Hindlimb muscle (tissue), 1 donor: ENCODE measurements at places on chromosomes 11 and 22. TPM values are rescaled to one million over a fixed set of nuclear protein-coding genes. Genes with fewer than 3 reads are reported as not detected.
A peak's percentile ranks its signal among the peaks of the same experiment; 100 is the strongest.

GRCh38 chr22:46446799-46447198 is 90.6 kb downstream of the CELSR1 start:
- no peak for DNase-seq

DNA sequence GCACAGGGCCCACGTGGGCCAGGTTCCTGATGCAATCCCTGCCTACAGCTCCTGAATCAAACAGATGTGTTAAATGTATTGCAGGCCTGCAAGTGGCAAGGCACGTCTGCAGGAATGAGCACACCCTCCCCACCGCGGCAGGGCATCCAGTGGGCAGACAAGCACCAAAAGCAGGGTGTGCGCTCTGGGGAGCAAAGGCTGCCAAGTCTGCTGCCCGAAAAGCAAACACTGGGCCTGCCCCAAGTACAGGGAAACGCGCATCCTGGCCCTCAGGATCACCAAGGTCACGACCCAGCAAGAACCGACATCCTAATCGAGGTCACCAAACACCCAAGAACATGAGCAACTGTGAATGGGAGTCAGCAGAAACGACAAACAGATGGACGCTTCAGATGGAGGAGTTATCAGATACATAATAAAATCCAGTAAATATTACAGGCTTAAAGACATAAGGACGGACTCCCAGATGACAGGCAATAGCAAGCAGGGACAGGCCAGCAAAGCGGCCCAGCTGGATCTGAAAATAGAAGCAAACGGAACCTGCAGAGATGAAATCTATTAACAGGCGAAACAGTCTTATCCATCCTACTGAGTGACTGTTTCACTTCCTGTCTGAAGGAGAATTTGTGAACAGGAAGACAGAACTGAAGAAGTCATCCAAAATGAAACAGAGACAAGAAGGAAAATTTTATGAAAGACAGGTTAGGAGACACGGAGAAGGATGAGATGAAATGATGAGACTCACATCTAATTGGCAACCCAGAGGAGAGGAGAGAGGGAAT is 26.7 kb downstream of the CARS1 start:
- DNase-seq: no peak

GRCh38 chr22:49774499-49775151 is 53.0 kb downstream of the BRD1 start:
- no peak for DNase-seq

DNA sequence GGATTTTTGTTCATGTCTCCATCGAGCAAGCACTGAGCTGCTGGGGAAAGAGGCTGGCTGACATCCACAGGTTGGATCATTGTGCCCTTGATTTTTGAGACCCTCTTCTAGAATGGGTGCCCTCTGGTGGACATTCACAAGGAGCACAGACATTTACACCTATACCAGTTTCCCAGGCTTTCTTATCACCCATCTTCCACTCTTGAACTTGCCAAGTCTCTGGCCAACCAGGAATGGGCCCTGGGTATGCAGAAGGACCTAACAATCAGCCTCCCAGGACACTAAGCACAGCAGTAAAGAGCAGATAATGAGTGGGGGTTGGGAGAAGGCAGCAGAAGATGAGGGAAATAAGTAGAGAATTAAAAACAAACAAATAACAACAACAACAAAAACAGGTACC is 5.7 kb upstream of the INTS4 start:
- DNase-seq: no peak

DNA sequence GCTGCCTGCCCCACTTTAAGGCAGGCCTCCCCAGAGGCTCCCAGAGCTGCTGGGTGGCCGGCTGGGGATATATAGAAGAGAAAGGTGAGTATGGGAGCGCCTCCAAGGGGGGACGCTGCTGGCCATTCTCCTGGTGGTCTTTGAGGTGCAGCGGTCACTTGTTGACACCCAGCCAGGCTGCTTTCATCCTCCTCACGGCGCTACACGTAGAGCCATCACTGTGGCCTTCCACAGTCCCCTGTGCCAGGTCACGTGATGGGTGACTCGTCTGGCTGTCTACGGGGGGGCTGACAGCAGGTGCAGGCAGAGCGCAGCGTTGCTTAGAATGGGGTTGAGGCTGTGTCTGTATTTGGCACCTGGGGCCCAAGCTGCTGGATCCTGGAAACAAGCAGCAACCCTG is 1.9 kb downstream of the ACR start:
- DNase-seq: no peak

GRCh38 chr11:33802194-33802950 is 28.1 kb upstream of the FBXO3 start:
- DNase-seq: peak; percentile 75

GRCh38 chr11:68287419-68287818 is 15.6 kb upstream of the C11orf24 start:
- no peak for DNase-seq

DNA sequence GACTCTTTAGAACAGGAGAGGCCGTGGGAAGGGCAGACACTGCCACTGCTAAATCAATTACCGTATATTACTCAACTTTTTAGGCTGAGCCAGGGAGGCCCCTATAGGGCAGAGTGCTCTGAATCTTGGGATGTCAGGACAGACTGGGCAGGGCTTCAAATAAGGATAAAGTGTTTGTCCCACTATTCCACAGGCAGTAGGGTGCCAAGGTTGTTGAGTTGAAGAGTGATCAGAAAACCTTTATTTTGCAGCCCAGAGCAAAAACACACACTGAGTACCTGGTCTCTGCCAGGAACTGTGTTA is 1.6 kb upstream of the B4GAT1 start:
- DNase-seq: no peak

DNA sequence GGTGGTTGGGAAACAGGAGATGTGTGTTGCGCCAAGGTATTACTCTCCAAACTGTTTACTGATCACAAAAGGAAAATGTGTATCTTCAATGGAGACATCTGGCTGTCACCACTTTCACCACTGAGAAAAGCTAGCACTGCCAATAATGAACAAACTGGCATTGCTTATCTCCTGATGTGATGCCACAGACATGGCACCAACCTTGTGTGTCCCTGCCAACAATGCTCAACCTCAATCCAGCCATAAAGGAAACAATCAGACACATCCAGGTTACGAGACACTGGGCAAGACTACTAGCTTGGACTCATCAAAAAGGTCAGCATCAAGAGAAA is 28.1 kb downstream of the GNB1L start:
- DNase-seq: no peak

DNA sequence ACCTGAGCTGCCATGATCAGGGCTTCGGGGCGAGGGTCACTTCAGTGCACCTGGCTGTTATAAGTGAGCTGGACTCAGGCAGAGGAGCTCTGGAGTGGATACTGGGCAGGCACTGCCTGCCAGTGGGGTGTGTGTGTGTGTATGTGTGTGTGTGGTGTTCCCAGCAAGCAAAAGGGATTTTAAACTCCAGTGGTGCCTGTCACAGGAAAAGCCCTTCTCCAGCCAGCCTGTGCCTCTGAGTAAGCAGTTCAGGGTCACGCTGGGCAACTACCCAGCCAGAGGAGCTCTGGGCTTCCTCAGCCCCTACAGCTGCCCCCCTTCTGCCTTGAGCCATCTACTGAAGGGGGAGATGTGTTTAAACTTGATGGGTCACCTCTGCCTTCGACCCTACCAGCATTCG is 109.0 kb downstream of the OSBP2 start:
- DNase-seq: no peak

DNA sequence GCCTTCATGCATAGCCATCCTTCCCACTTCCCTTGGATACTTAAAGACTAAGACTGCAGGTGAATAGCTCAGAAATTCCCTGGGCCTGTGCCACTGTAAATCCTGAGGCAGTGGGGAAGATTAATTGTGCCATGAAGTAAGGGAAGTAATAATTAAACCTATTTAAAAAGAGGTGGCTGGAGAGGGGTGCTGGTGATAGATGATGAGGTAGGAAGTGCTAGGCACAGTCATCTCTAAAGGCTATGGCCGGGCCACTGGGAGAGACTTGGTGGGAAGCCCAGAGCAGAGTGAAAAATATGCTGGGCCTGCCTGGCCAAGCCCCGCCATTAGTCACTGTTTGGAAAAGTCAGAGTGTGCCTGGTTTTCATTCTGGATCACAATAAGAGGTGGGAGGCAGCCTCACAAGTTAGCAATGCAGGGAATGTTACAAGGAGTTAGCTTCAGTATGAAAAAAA is 197.2 kb upstream of the PITPNB start:
- peak; percentile 43 for DNase-seq

GRCh38 chr11:23725752-23726151 is 771.1 kb upstream of the LUZP2 start:
- no peak for DNase-seq

RAG2 gene
- 0.28 TPM for polyA plus RNA-seq

OR4X1 gene
- polyA plus RNA-seq: not detected

RIMBP3C gene
- polyA plus RNA-seq: 0.41 TPM

ADORA2A gene
- 11.2 TPM for polyA plus RNA-seq

GLYATL1 gene
- polyA plus RNA-seq: 0.96 TPM

OR8A1 gene
- 0.37 TPM for polyA plus RNA-seq
